ENCODE measurements at places on chromosomes 4 and X.

DNA sequence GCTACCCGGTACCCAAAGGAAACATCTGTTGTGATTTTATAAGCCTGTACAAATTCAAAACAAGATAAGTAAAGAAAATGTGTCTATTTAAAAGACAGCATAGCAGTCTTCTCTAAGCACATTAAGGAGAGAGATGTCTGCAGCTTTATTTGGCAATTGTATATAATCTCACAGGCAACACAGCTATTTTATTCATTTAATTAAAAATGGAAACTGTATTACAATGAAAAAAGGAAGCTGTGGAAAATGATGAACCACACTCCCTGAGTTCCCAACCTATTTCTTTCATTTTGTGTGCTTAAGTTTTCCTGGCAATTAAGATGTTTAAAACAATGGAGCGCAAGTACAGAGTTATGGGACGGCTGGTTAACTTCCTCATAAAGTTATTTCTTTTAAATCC is 78.4 kb downstream of the CBLL2 start:
- no peak for DNase-seq

DNA sequence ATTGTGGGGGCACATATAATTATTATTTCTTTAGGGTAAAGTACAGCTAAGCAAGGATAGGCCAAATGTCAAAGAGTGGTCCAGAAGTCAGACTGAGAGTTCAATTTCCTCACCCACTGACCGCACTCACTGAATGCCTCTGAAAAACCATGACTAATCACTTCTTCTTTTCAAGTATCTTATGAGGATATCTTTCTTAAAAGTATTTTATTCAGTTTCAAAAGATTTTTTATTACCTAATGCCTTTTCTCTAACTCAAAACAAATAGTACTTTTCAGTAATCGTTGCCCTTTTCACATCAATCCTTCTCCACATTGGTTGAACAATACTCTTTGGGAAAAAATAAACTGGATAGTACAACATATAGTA is 61.7 kb upstream of the CAMK2D start:
- DNase-seq, result no peak

GRCh38 chr4:40606239-40606767 is 23.4 kb downstream of the RBM47 start:
- DNase-seq, result no peak

DNA sequence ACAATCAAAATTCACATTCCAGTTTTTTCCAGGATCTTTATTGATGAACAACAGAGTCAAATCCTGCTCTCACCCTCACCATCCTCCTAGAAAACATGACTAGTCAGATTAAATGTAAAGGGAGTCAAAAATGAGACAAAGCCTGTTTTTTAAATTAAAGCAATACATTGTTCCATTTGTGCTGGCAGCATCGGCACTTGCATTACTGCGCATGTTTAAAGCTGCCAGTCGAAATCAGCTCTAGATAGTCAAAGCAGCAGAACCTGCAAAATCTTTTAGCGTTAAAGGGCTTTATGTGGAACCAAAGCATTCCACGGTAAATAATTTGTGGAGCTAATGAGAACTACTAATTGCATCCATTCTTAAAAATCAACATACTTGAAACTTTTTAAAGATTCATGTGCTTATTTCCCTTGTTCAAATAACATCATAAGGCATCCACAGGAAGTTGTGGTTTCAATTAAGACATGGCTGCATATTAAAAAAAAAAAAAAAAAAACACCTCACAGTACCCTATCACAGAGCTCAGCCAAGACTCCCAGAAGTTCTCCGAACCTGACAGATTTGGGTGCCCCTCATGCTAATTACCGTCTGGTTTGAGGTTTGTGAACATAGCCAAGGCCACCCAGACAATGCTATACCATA is 82.2 kb downstream of the SH3KBP1 start:
- no peak for DNase-seq

DNA sequence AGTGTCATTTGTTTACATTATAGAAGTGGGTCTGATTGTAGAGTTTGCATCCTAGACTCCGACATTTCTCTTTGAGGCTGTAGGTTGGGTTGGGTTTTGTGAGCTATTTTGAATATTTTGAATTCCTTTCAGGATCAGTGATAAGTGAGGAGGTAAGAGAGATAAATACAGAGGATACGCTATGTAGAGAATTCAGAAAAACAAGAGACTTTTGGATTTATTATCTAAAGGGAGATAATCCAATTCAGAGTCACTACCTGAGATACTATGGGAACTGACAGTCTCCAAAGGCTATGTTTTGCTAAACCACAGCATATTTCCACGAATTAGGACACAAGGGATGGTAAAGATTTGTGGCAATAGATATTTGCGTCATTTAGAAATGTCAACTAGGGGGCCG is 16.9 kb upstream of the RAP2C start:
- no peak for DNase-seq

DNA sequence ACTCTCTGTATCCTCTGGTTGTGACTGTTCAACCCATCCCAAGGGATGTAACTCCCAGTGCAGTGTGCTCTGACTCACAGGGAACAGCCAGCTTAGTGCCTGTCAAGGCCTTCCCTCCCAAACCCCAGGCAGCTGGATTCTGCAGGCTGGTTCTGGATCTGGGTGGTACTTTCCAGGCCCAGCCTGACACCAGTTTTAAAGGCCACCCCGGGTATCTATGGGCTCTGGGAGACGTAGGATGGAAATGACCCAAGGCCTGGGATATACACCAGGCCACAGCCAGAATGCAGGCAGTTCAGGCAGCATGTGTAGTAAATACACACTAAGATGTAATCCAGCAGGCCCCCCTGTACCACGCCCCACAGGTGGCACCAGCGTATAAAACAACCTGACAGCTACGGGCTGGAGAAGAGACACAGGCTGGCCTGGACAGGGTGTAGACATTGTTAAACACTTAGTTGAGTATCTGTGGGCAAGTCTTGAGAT is 64.2 kb downstream of the SPINK2 start:
- no peak for DNase-seq

DNA sequence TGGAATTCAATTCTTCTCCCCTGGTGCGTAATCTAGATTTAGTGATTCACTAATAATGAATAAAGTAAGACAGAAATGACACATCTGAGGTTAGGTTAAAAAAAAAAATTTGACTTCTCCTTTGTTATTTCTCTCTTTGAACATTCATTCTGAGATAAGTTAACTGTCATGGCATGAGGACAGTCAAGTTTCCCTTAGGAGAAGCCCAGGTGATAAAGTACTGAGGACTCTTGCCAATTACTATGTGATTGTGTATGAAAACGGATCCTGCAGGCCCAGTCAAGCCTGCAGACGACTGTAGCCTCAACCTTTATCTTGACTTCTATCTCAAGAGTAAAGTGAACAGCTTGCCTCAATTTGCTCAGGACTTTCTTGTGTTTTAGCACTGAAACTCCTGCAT is 293.2 kb downstream of the PRR32 start:
- no peak for DNase-seq
